ENCODE measurements at places on chromosomes 12 and 14.

GRCh38 chr12:79615596-79616560 is 74.9 kb downstream of the PAWR start:
- DNase-seq = no peak

- DNase-seq = no peak
Measured at GRCh38 chr12:100348657-100349454, 8.0 kb upstream of the SLC17A8 start.

DNA sequence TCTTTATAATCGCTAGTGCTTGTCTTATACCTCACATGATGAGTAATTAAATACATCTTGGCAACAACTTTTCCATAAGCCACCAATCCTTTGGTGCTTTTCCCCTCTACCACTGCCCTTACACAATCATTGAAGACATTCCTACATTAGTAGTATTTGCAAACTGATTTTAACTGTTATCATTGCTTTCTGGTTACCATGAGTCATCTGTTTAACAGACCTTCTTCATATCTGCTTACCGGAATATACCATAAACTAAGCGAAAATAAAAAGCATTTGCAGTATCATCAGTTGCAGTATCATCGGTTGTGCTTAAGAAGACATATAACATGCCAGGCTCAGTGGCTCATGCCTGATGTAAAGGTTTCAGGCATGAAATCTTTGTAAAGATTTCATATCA is 54.8 kb upstream of the PLEKHA5 start:
- no peak for DNase-seq

DNA sequence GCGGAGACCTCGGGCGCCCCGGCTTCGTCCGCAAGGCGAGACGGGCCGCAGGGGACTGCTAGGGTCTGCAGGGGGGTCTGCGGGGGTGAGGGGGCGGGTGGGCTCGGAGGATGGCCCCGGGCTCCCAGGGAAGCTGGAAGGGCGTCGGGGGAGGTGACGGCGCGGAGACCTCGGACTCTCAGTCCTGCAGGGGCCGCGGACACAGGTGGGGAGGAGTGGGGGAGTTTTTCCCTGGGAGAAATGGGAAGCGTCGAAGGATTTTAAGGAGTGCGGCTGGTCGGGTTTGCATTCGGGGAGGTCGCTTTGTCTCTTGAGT is 25.9 kb downstream of the ZBTB42 start:
- no peak for DNase-seq

DNA sequence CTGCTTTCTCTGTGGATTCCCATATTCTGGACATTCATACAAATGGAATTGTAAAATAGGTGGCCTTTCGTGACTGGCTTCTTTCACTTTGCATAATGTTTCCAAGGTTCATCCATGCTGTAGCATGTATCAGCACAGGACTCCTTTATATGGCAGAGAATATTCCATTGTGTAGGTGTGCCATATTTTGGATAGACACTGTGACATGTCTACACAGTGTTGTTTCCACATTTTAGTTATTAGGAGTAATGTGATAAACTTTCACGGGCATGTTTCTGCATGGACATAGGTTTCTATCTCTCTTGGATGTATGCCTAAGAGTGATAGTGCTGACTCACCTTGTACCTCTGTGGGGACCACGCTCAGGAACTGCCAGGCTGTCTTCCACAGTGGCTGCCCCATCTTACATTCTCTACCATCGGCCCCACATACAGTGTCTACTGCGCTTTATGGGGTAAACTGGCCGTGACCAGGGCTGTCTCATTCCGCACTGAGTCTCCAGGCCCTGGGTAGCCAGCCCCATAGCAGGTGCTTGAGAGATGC is 7.1 kb upstream of the KRT84 start:
- DNase-seq = no peak

- no peak for DNase-seq
Measured at GRCh38 chr12:81245458-81245857, 167.6 kb downstream of the ACSS3 start.

GRCh38 chr12:102526656-102527055 is 46.3 kb upstream of the IGF1 start:
- no peak for DNase-seq

Data from stimulated activated CD4-positive, alpha-beta T cell treated with anti-CD3 and anti-CD28 coated beads, TNF-alpha, amount 100 ng/mL, for 4 hours (primary cell).